ENCODE measurements at places on chromosomes 1 and 21.
A peak's percentile ranks its signal among the peaks of the same experiment; 100 is the strongest.

- DNase-seq = no peak
These were observed 142.5 kb downstream of the SYT2 start for GRCh38 chr1:202567738-202568137.

GRCh38 chr1:35544976-35545375 lies 12.2 kb downstream of the KIAA0319L start:
- DNase-seq = peak; percentile 85

- DNase-seq = peak; percentile 85
These were observed at the start of gene CD48 for GRCh38 chr1:160711602-160712311. Gene CD48 (minus strand): TSS chr1:160711822. CDS start chr1:160711763, 59 bp downstream.

- DNase-seq = no peak
These were observed 35.5 kb downstream of the USH2A start for GRCh38 chr1:216387782-216388181.

DNA sequence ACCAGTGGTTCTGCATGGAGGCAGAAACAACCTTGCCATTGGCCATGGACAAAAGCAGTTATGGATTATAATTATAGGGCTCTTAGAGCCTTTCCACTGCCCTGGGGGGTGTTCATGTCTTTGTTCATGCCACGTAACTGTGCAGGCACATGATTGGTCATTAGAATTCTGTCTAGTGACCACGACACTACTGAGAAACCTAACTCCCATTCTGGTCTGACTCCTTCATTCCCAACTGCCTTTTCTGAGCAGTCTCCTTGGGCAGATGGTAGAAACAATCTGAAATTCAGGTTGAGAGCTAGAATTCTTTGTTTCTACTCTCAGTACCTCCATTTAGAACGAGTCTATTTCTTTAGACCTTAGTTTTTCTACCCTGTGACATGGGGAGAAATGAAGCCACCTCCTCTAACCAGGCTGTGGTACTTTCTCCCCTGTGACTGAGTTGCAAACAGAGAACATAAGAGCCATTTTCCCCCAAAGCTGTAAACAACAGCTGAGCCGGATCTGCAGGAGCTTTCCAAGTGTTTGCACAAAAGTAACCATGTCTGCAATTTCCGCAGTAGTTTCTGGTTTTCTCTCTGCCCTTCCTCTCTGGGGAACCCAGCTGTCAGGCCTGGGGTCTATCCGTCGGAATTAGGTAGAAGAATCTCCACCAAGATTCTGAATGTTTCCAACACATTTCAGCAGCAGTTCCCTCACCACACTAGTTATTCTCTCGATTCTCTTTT lies 37.7 kb upstream of the IPO9 start:
- DNase-seq = no peak

- DNase-seq = no peak
These were observed 51.5 kb downstream of the SYT14 start for GRCh38 chr1:209989525-209989924.

DNA sequence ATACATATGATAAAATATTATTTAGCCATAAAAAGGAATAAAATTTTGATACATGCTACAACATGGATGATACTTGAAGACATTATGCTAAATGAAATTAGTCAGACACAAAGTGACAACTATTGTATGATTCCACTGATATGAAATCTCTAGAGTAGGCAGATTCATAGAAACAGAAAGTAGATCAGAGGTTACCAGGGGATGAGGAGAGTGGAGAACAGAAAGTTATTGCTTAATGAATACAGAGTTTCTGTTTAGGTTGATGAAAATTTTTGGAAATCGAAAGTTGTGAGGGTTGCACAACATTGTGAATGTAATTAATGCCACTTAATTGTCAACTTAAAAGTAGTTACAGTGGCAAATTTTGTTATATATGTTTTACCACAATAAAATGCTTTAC lies 315.7 kb upstream of the USP25 start:
- DNase-seq = no peak

- no peak for DNase-seq
These were observed 359.0 kb downstream of the ST6GALNAC3 start for GRCh38 chr1:76433526-76433925.

Data from activated CD4-positive, alpha-beta T cell treated with anti-CD3 and anti-CD28 coated beads, Interleukin-2, amount 10 ng/mL, durations not matched to agents 24 days and 14 days (primary cell).